A673 (cell line): ENCODE measurements at places on chromosomes 2 and 18. TPM values are rescaled to one million over a fixed set of nuclear protein-coding genes. Genes with fewer than 3 reads are reported as not detected.

LHCGR gene
- not detected in 2 replicates for total RNA-seq

PAIP2B gene
- 1.1 and 2.3 TPM in 2 replicates for total RNA-seq

DNA sequence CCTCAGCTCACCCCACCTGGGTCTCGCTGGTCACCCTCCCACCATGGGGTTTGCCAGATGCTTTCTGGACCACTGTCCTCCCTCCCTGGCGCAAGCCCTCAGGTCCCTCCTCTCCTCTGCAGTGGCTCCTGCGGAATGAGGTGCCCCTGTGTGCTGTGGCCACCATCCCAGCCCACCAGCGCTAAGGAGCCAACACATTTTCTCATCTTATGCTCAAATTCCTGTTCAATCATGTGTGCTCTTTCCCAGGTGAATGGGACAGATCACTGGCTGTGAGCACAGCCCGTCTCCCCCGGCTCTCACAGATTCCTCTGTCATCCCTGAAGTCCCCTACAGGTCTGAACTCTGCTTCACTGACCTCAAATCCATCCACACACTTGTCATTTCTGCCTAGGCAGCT, 15.2 kb upstream of the CCDC74B start:
- no peak for DNase-seq
- peaks cover 13% of the 10 kb centered on the region for H3K36me3 ChIP-seq
- H3K4me1 ChIP-seq, result no peaks in the 10 kb centered on the region
- no peak overlapping the region for H3K27ac ChIP-seq
- H3K27me3 ChIP-seq, result no peaks in the 10 kb centered on the region

RAB17 gene
- 0.62 TPM in 1 of 2 replicates, not detected in the other for total RNA-seq

PSMD1 gene
- total RNA-seq, result 230 and 245 TPM in 2 replicates

- H3K4me3 ChIP-seq, result no peak overlapping the region
- no peak for DNase-seq
- no peak overlapping the region for H3K27ac ChIP-seq
Measured at GRCh38 chr18:9095297-9096006, 7.0 kb upstream of the NDUFV2 start.

DNA sequence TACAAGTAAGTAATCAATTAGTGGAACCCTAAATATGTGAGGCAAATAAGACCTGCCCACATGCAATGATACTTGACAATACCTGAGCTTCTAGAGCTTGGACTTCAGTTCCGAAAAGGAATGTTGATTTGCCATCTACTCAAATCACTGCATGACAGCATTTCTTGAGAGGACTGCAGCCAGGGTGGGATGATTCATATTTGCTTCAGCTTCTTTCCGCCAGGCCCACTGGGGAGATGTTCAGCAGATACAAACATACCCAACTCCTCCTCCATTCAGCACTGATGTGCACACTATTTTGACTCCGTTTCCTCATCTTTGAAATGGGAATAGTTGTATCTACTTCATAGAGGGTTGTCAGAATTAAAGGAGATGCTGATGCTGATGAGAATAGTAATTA, 28.8 kb upstream of the TMEM177 start:
- no peak overlapping the region for H3K27ac ChIP-seq
- no peak for DNase-seq
- no peak overlapping the region for H3K4me3 ChIP-seq
- no peaks in the 10 kb centered on the region for H3K36me3 ChIP-seq
- no peaks in the 10 kb centered on the region for H3K27me3 ChIP-seq

DNA sequence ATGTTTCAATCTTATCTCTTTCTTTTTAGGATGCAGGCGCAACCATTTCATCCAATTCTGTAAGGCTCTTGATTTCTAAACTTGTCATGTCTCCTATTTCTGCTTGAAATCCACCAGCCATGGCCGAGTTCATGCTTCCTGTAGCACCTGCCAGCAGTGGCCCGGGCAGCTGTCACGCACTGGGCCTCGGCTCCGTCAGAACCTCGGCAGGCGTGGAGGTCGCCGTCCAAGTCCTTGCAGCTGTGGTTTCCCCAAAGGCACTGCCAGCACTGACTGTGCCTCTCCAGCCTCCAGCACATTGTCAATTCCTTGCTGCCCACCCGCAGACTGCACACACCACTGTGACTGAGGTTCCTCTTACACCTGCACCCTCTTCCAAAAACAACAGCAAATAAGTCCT, 188.7 kb upstream of the SALL3 start:
- H3K27ac ChIP-seq, result no peak overlapping the region
- H3K4me1 ChIP-seq, result no peaks in the 10 kb centered on the region

DNA sequence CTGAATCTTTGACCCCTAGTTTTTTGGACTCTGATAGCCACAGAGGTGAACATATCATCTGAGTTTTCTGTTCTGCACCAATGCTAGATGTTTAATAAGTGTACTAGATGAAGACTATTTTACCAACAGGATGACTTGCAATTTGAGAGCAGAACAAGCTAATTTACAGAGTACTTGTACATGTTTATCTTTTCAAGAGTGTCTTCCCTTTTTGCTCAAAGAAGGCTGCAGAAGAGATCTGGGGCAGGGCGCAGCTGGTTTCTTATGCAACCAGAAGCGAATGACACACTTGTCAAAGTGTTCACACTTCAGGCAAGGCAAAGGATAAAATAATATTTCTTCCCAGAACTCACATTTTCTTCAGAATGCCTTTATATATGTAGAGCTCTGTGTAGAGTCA, 86.0 kb downstream of the VWA3B start:
- H3K27me3 ChIP-seq, result peaks cover 46% of the 10 kb centered on the region
- no peaks in the 10 kb centered on the region for H3K4me1 ChIP-seq
- no peak overlapping the region for H3K4me3 ChIP-seq
- no peak overlapping the region for H3K27ac ChIP-seq
- no peaks in the 10 kb centered on the region for H3K36me3 ChIP-seq

DNA sequence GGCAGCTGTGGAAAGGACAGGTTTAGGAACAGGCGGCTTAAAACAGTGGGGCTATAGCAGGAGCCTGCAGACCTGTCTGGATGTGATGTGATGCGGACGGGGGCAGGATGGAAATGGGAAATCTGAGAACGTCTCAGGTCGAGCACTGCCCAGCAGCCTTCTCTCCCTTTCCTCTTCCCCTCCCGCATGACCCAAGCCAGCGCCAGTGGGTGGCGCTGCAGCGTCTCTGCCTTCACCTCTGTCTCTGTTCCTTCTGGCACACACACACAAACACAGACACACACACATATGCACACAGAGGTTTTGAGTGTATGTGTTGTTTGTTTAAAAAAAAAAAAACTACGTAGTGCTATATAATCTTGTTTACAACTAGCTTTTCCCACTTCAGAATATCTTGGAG, 82.0 kb upstream of the SLC66A3 start:
- H3K4me3 ChIP-seq, result no peak overlapping the region
- no peaks in the 10 kb centered on the region for H3K27me3 ChIP-seq
- H3K4me1 ChIP-seq, result no peaks in the 10 kb centered on the region
- no peak overlapping the region for H3K27ac ChIP-seq
- DNase-seq, result peak; percentile 63
- H3K36me3 ChIP-seq, result no peaks in the 10 kb centered on the region

GRCh38 chr2:1614564-1614963, 129.8 kb downstream of the PXDN start:
- no peaks in the 10 kb centered on the region for H3K36me3 ChIP-seq
- no peaks in the 10 kb centered on the region for H3K27me3 ChIP-seq
- peaks cover 20% of the 10 kb centered on the region for H3K4me1 ChIP-seq
- no peak overlapping the region for H3K4me3 ChIP-seq
- H3K27ac ChIP-seq, result no peak overlapping the region

DNA sequence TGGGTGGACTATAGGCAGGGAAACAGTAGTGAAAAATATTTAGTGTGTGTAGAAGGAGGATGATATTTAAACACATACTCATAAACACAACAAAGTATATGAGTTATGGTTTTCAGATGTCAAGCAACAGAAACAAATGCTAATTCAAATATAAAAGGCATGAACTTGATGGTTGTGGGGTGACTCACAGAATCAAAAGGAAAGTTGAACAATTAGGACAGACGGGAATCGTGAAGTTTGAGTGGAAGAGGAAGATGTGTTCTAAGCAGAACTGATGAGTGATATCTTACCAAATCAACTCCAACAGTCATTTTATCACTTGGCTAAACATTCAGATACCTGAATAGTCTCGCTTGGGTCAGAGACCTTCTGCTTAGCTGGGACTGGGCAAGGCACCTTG, 53.6 kb upstream of the ITGA6 start:
- DNase-seq, result no peak
- no peak overlapping the region for H3K27ac ChIP-seq
- no peaks in the 10 kb centered on the region for H3K27me3 ChIP-seq
- H3K4me1 ChIP-seq, result peaks cover 2% of the 10 kb centered on the region
- H3K4me3 ChIP-seq, result no peak overlapping the region

MROH2A gene
- 0.92 and 1.3 TPM in 2 replicates for total RNA-seq

SLC9A2 gene
- total RNA-seq, result not detected in 2 replicates

DNA sequence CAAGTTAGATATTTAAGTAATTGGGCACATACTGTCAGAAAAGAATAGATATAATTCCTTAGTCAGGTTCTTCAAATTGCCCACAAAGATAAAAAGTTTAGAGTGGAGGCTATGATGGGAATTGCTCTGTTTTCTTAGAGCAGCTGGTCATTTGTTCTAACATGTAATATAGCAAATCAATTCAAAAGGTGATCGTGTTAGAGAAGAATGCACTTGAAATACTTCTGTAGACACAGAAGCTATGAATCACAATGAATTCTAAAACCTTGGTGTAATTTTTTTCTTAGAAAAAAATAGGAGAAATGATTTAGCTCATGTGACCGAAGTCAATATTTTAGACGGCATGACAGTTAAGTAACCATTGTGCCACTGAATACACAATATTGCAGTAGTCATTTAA, 918.1 kb upstream of the LRATD1 start:
- H3K4me3 ChIP-seq, result no peak overlapping the region
- H3K27ac ChIP-seq, result no peak overlapping the region
- no peak for DNase-seq
- no peaks in the 10 kb centered on the region for H3K36me3 ChIP-seq
- no peaks in the 10 kb centered on the region for H3K27me3 ChIP-seq

- H3K4me3 ChIP-seq, result peak overlapping the region; percentile 58
- H3K27me3 ChIP-seq, result no peaks in the 10 kb centered on the region
- peaks cover 20% of the 10 kb centered on the region for H3K4me1 ChIP-seq
- no peaks in the 10 kb centered on the region for H3K36me3 ChIP-seq
- DNase-seq, result no peak
Measured at GRCh38 chr2:219278655-219279150, 463 bp upstream of the DNAJB2 start.

CD8B gene
- total RNA-seq, result not detected in 2 replicates

DNA sequence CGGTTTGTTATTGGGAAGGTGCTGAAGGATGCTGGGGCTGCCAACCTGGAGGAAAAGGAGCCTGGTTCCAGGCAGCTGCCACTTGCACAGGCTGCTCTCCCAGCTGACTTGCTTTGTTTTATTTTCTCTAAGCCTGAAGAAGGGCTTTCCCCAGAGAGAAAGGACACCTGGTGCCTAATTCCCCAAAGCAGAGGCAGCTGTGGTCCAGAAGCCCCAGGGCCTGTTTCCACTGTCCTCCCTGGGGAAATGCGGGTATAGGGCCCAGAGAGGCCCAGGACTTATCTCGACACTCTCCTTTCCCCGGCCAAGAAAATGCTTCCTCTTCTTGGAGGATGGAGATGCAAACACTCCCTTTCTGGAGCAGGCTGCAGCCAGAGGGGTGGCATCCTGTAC, 30.1 kb downstream of the INO80C start:
- no peaks in the 10 kb centered on the region for H3K36me3 ChIP-seq
- H3K4me3 ChIP-seq, result no peak overlapping the region
- DNase-seq, result no peak
- H3K27me3 ChIP-seq, result no peaks in the 10 kb centered on the region
- no peaks in the 10 kb centered on the region for H3K4me1 ChIP-seq

DNA sequence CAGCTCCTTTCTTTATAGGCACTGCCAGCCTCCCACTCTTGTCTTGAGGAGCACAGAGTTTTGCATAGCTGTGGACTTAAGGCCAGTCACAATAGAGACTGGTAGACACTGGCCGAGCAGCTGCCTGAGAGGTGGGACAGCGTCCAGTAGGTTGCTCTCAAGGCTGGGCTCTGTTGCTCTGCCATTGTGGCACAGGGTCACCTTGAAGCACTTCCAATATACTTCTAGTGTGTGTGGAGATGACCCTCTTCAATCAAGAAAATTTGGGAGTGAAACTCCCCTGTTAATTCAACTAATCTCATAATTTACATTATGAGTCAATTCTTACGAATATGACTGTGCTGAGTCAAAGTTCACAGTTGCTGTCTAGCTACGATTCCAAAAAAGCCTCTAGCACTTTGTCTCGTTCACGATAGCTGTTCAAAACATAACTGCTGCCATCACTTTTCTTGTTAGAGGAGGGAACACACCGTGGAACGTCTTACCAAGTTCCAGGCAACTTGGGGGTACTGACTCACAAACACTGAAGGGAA, 636.2 kb downstream of the EPHA4 start:
- no peak overlapping the region for H3K4me3 ChIP-seq
- no peaks in the 10 kb centered on the region for H3K27me3 ChIP-seq
- no peaks in the 10 kb centered on the region for H3K4me1 ChIP-seq
- no peak overlapping the region for H3K27ac ChIP-seq
- no peak for DNase-seq
- no peaks in the 10 kb centered on the region for H3K36me3 ChIP-seq

DNA sequence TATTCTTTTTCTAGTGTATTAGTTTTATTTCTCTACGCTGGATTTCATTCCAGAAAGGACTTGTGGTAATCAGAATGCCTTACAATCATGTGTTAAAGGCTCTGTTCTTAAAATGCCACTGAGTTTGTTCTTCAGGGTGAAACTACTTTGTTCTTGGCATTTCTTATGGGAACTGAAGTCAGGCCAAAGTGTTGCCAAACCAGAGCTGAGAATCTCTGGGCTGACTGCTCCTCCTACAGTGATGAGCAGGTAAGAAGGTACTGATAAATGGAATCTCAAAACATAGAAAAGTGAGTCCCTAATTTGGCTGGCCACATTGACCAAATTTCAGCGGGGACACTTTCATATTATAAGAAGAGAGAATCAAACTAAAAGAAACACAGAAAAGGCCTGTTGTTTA, 55.1 kb upstream of the ZNF397 start:
- no peak for DNase-seq
- no peak overlapping the region for H3K4me3 ChIP-seq
- no peak overlapping the region for H3K27ac ChIP-seq
- no peaks in the 10 kb centered on the region for H3K36me3 ChIP-seq
- H3K4me1 ChIP-seq, result no peaks in the 10 kb centered on the region
- no peaks in the 10 kb centered on the region for H3K27me3 ChIP-seq

- DNase-seq, result no peak
- H3K4me1 ChIP-seq, result no peaks in the 10 kb centered on the region
- H3K4me3 ChIP-seq, result no peak overlapping the region
Measured at GRCh38 chr2:3398857-3399256, 19.4 kb downstream of the TRAPPC12 start.
